ENCODE measurements at places on chromosomes 3 and 15.

- ATAC-seq: no peak
These were observed 243.5 kb upstream of the MANF start for GRCh38 chr3:51141573-51141972.

GRCh38 chr3:12662593-12663400 lies 1.1 kb downstream of the RAF1 start:
- peak; percentile 48 for ATAC-seq

DNA sequence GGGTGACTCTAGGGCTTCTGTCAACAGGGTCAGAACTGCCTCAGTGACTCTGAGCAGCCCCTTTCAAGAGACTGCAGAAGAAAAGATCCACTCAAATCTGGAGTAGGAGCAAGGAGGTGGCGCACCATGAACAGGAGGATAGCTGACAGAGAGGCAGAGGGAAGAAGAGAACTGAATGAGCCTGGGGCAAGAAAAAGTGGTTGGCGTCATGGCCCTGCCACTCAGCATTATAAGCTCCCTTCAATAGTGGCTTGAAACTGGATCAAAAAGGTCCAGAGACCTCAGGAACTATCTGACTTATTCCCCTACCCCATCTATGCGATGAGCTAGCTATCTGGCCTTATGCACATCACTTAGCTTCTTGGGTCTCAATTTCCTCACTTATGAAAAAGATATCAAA lies 66.6 kb downstream of the NCEH1 start:
- no peak for ATAC-seq

DNA sequence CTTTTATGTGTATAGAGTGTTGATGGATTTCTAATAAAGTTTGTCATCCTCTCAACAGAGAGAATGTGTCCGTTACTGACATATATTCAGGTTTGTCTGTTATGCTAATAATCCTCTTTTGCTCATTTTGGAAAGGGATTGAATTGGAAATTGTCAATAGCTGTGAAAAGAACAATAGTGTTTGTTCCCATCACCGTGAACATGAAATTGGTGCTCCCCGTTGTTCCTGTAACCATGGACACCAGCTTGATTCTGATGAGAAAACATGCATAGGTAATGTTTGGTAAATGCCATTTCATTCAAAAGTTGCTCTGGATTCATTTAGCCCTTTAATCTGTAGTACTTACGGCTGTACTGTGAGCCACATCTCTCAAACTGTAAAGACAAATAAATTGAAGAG lies 707.0 kb upstream of the GOLIM4 start:
- ATAC-seq: no peak

GRCh38 chr3:160460033-160460432 lies 10.4 kb upstream of the TRIM59 start:
- no peak for ATAC-seq

DNA sequence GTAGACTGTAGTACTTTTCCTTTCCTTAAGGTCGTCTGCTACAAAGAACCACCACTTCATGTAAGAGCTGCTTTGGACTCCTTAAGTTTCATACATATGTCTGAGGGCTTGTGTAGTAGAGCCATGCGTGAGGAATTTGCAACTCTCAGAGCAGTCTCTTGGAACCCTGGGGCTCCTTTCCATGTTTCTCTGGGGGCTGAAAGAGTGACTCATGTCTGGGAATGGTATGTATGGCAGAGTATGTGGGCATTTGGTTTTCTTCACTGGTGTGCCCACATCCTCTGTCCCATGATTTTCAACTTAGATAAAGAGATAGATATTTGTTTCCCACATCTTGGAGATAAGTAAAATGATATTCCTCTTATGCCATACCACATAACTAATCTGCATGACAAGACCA lies 20.6 kb upstream of the RBM5 start:
- ATAC-seq: peak; percentile 88

GRCh38 chr15:37898362-37898761 lies 36.1 kb upstream of the TMCO5A start:
- ATAC-seq: no peak

GRCh38 chr3:132871956-132872355 lies 149.7 kb upstream of the NPHP3 start:
- no peak for ATAC-seq

DNA sequence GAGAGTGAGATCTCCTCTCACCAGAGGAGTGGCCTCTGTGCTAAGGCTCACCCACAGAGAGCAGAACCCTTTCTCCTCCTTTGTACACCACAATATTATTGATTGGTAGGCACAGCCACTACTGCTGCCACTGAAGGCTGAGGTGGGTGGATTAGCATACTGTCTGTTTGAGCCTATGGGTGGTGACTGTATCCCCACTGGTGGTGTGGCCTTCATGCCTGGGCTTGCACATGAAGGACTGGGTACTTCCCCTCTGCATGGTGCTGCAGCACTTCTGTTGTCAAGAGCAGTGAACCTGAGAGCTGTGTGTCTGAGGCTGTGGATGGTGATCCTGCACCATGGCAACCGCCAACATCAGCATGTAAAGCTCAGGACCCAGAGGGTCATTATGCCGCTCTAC lies 35.7 kb upstream of the NECTIN3 start:
- no peak for ATAC-seq

- peak; percentile 58 for ATAC-seq
These were observed 147.8 kb upstream of the MCTP2 start for GRCh38 chr15:94083467-94084052.

All from SK-N-SH treated with all-trans-retinoic acid at 6 μM for 48 hours (cell line).